ENCODE measurements at places on chromosomes 12 and 14.

GRCh38 chr12:39872425-39872824 is 233.5 kb downstream of the SLC2A13 start:
- DNase-seq: no peak

GRCh38 chr14:104373855-104374717 is 205.5 kb upstream of the C14orf180 start:
- no peak for DNase-seq

DNA sequence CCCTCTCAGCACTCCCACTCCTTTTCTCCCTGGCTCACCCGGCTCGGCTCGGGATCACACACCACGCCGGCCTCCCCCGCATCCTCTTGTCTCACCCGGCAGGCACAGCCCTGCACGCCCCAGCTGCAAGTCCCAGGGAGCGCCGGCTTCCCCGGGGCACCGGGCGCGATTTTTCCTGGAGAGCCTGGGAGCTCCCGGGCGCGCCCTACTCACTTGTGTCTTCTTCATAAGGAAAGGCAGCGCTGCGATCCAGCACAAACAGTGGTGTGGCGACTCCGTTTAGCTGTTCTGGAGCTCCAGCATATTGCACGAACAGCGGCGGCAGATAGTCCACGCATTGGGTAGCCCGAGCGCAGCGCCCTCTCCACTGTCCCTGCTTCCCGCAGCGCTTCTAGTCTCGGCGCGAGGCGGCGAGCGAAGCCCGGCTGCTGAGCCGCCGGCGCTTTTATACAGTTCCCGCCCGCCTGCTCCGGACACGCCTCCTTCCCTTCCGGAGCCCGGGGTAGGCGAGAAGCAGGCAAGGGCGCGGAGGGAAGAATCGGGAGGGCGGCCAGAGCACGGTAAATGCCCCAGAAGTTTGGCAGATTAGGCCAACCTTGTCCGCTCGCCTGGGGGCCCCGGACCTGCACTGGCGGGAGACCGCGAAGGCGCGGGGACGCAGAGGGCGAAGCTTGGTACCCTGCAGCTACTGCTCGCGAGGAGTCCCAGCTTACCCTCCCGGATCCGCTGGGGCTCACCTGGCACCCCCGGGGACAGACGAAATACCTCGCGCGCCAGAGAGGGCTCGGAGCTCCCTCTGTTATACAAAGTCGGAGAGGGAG is at the start of gene KITLG:
Gene KITLG (minus strand): TSS at position 421 of the 821 bp plus-strand sequence. CDS start 193 bp downstream, at position 228.
- DNase-seq: peak; percentile 90

DNA sequence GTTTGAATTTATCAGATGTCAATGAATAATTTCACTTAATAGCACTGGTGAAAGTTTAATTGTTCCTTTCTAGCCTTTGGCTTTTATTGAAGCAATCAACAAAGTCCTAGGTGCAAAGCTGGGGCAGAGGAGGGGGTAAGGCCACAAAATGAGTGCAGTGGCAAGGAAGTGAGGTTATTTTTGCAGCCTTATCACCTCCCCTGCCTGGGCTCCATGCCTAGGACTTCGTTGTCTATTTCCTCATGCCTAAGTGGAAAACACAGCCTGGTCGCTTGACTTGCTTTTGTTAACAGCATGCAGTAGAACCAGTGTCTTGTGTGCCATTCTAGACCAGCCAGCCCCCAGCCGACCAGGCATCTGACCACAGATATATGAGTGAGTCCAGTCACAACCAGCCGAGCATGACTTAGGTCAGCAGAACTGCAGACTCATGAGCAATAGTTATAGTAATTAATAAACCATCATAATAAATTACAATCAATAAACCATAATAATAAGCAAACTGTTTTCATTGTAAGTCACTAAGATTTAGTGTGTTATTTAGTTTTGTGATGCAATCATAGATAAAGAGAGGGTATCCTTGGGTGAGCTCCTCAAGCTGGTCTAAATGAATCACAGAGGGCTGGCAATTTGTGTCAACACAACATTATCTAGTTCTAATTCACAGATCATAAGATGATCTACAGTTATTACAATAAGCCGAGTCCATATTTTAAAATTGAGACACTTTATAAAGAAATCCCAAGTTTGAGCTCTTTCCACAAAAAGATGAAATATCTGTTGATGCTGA is 156.8 kb downstream of the GLT1D1 start:
- no peak for DNase-seq

DNA sequence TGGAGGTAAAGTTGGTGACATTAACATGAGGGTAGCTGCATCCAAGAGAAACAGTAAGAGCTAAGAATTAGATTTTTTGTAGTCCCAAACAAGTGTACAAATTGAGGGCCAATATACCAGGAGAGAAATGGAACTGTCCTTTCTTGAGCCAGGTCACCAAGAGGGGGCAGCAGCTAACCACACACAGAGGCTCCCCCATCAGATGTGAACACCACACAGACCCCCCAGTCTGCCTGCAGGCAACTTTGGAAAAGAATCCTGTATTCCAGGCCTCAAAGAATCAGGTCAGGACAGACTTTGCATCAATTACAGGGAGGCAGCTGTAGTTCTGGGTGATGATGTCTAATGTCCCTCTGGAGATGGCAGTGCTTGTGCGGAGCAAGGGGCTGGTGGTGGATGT is 77.9 kb downstream of the SPTB start:
- peak; percentile 20 for DNase-seq

DNA sequence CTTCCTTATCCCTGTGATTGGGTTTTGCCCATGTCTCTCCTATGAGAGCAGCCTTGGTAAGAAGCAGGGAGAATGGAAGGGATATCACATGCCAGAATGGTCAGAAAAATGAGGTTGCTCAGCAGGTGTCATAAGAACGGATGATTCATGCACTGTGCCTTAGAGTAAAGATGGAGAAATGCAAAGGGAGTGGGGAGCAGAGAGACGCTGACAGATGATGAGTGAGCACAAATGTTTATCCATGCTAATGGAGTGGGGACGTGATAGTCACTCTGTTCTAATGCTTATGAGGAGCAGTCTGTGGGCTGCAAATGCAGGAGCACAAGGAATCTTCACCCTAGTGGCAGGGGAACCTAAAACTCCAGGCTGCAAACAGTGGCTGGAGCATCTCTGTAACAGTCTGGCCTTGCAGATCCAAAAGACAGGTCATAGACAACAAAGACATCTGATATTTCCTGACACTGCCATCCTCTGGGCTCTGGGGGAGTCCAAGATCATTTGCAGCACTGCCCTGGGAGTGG is 243.2 kb downstream of the CACNA1C start:
- DNase-seq: peak; percentile 84

DNA sequence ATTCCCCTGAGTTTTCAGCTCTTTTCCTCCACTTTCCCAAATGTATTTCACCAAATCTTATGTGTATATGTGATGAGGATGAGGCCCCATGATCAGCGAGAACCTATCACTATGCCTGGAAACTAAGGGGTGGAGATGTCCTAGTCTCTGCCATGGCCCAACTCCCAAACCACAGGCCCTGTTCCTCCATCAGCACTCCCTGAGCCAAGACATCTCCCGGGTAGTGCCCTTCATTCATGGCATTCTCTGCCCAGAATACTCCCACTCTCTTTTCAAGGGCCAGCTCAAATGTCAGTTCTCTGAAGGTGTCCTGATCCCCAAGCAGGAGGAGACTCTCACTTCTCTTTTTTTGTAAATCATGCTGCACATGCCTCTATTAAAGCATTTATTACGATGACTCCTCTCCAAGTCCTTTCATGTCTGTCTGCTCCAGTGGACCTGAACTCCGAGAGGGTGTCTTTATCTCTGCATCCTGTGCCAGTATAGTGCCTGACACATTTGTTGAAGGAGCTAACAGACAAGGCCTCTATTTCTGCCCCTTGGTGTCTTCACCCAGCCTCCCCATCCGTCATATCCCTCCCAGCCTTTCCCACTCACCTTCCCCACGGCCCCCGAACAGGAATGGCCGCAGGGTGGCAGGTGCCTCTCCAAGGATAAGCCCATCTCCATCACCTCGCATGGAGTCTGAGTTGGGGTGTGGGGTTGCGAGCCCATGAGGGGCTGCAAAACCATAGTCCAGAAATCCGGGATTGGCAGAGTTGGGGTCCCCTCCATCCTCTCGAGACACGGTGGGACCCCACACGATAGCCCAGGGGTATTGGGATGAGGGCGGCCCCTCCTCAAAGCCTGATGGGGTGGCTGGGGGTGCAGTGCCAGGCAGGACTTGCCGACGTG is 3.7 kb downstream of the PIANP start:
- no peak for DNase-seq

DNA sequence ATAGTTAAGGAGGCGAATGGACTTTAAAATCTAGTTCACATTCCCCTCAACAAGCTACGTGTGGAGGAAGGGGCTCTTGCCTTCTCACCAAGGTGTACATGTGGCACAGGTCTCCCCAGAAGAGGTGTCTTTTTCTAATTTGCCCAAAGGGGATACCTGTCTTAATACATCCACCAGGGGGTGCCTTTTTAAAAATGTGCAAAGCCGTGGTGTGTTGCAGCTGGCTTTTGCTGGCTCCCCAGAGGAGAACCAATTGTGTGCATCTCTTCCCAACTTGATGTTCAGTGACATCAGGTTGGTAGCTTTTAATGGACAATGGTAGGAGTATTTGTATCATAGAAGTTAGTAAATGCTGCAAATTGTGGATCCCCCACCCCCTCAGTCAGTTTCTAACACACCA is 33.8 kb downstream of the CREBL2 start:
- peak; percentile 30 for DNase-seq
